ENCODE measurements at places on chromosomes 5 and 9.

DNA sequence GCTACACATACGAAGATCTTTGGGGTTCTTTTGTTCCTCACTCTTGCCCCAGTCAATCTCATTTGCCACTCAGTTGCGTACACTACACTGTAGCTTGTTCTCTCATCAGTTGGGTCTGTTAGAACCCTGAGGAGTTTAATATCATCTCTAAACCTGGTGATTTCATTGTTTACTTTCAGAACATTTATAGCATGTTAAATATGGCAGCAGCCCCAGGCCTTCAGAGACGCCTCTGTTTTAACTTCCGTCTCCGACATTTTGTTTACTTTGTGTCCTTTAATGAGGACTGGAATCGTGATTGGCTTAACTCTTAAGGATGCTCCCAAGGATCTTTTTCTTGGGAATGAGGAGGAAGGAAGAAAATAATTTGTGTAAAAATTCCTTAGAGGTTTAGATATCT, 510.1 kb downstream of the NR2F1-AS1 start:
- DNase-seq = no peak

- DNase-seq = no peak
Measured at GRCh38 chr5:82905986-82906385, 171.2 kb downstream of the TMEM167A start.

GRCh38 chr5:141926434-141926833, 2.8 kb downstream of the DELE1 start:
- no peak for DNase-seq

DNA sequence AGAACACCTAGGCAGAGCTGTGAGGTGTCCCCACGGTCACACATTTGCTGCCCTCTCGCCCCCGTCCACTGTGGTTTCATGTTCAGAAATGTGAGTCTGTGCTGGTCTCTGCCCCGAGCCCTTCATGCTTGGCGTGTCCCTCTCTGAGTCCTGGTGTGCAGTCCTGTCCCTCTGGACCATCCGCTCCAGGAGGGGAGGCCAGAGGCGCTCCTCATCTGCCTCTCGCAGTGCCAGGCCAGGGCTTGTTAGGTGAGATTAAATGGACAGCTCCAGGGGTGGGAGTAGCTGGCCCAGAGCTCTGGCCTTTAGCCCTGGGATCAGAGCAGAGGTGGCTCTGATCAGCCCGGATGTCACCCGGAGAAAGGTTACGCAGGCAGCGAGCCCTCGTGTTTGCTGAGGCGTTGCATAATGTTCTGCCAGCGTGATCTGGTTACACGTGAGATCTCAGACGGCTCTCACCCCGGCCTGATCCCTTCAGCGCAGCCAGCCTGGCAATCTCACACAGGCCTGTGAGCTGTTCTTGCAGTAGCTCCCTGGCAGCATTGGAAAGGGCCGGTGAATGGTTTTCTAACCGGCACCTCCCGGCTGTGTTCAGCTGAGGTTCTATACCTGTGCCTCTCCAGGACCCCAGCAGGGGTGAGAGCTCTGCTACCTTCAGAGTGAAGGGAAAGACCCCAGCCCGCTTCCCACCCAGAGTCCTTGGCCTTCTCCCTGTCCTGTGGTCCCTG, 24.5 kb downstream of the PTGES2 start:
- DNase-seq = no peak

- DNase-seq = no peak
Measured at GRCh38 chr5:157497875-157498611, 38.0 kb downstream of the NIPAL4 start.

- DNase-seq = no peak
Measured at GRCh38 chr9:86005253-86005775, 64.4 kb downstream of the NAA35 start.

DNA sequence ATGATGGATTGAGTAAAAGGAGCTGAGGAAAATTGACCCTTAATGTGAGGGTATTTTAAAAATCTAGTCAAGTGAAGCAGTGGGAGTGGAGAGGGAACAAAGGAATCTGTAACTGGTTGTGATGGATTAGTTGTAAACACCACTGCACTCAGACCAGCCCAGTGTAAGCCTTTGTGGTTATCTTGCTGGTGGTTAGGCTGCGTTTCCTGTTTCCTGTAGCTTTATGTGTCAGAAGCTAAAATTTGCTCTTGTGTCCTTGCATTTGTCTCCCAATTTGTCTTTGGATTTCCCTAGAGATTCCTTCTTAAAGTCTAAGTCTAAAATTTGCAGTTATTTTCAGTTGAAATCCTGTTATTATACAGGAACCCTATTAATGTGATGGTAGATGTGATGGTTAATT, 6.3 kb downstream of the IFNA21 start:
- no peak for DNase-seq

DNA sequence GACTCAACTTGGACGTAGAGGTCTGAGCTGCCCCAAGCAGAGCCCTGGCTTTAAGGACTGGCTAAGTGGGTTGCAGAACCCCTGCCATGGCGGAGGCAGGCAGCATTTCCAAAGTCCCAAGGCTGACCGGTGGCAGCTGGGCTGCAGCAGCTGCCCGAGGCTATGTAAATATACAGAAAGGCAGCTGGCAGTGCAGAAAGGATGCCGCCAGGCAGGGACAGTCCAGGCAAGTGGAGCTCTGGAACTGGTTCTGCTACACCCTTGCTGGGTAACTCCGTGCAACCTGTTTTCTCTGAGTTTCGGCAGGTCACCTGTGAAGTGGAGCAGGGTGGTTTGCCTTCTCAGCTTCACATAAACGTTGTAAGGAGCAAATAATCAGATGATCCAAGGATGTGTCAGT, 46.0 kb downstream of the SHB start:
- DNase-seq = no peak

GRCh38 chr9:3498691-3499090, 27.1 kb downstream of the RFX3 start:
- no peak for DNase-seq

DNA sequence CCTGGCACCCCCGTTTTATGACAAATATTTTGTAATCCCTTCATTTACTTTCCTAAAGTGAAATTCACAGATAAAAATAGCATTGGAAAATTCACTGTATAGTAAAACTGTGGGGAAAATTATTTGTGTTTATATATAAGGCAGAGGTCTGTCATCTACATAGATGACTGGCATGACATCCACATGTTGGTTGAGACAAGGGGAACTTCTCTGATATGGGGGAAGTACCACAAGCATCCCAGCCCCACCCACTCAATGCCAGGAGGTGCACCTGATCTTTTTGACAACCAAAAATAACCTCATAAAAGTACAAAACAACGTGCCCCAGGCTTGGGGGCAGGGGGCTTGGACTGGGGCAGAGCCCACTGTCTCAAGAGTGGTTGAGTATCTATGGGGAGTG, 6.3 kb upstream of the TDRD7 start:
- DNase-seq = no peak

- no peak for DNase-seq
Measured at GRCh38 chr5:172166030-172166826, 21.8 kb downstream of the STK10 start.

DNA sequence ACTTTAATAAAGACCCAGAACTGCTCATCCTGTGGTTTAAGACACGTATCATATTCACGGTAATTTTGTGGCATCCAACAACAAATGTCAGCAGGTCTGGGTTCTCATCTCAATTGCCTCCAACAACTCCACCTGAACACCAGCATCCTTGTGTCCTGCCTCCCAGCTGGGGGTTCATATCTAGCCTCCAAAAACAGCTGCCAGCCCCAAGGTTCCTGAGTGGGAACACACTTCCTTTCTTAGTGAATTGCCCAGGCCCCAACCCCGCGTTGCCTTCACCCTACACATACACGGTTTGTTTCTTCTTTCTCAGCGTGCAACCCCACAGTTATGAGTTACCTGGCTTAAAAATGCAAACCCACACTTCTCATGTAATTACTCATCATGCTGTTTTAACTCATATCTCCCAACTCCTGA, 77.9 kb downstream of the SEMA4D start:
- peak; percentile 48 for DNase-seq

DNA sequence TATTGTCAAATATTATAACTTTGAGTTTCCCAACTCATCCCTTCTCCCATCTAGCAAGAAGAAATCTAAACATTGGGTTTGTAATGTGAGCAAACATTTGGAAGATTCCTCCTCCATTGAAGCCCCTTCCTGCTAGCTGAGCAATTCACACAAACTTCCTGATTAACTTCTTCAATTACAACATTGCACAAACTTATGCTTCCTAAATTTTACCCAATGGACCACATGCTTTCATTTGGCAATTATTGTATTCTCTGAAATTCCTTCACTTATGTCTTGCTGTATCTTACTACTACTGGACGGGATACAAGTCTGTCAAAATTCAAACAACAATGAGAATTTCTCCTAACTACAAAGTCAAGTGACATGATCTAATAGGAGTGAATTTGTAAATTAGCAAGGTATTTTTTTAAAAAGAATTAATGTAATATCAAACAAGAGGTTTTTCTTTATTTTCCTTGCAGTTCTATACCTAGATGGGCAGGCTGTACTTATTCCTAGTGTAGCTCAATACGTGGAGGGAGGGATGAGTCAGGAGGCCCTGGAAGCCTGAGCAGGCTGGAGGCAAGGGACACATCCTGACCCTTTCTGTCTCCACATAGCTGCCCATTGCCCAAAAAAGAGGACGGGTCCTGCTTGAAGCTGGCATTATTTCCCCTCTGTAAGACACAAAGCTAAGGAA, 11.8 kb upstream of the IFNW1 start:
- no peak for DNase-seq

DNA sequence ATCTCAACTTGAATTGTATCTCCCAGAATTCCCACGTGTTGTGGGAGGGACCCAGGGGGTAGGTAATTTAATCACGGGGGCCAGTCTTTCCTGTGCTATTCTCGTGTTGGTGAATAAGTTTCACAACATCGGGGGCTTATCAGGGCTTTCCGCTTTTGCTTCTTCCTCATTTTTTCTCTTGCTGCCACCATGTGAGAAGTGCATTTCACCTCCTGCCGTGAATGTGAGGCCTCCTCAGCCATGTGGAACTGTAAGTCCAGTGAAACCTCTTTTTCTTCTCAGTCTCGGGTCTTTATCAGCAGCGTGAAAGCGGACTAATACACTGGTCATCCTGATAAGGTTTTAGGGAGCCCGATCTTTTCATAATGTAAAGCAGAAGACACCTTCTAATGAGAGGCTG, 687.0 kb upstream of the FTMT start:
- DNase-seq = no peak

- no peak for DNase-seq
Measured at GRCh38 chr5:18027241-18027867, 393.1 kb downstream of the TAF11L14 start.

- DNase-seq = no peak
Measured at GRCh38 chr9:13141629-13142028, 137.9 kb downstream of the MPDZ start.

DNA sequence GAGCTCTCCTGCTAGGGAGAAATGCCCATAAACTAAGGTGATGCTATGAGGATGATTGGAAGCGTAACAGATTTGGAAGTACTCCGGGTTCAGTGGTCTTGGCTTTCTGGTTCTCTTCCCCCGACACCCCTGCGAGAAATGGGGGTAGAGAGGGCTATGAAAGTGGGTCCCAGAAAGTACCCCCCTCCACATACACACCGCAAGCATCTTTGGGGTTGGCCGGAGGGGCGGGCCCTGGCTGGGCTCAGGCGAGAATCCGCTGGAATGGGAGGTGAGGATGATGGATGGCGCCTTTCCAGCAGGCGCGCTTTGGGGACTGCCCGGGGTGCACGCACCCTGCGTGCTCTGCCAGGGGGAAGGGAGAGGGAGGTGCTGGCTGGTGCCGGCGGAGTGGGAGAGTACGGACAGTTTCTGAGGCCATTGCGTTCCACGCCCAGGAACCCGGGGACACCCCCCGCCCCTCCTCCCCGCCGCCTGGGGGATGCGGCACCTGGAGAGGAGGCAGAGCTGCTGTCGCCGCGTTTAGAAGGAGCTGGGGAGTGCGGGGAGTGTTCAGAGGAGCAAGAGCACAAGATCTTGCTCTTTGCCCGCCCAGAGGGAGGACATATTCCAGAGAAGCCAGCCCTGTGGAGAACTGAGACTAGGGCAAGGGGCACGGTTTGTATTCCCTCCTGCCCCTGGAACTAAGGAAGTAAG, 1.9 kb downstream of the PCSK5 start:
- DNase-seq = no peak

DNA sequence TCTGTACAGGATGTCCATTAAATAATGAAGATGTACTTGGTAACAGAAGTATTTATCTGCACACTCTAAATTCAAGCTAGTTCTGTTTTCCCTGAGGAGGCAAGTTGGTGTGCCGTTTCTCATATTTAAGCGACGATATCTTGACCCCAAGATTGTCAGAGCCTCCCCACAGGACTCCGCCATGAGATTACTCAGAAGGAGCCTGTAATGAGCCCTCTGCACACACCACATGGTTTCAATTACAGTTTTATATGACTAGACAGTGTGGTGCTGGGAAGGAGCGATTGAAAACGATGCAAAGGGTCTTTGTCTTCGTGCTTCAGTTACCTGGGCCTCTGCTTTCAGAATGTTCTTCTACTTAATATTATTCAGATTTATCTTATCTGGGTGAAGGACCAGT, 840.4 kb upstream of the WWC1 start:
- no peak for DNase-seq

- no peak for DNase-seq
Measured at GRCh38 chr9:132162764-132163456, 1.1 kb downstream of the NTNG2 start.

GRCh38 chr5:65914641-65915196, 11.7 kb upstream of the ERBIN start:
- DNase-seq = no peak

- no peak for DNase-seq
Measured at GRCh38 chr9:129458663-129459546, 162.0 kb downstream of the C9orf50 start.

DNA sequence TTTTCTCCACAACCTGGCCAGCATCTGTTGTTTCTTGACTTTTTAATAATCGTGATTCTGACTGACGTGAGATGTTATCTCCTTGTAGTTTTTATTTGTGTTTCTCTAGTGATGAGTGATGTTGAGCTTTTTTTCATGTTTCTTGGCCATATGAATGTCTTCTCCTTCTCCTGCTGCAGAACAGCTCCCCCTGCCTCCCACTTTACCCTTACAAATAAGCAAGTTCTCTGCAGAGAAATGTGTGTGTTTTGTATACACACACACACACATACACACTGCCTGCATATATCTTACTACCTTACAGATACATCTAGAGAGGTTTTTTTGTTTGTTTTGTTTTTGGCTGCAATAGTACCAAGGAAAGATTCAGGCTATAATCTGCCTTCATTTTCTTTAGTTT, 88.7 kb upstream of the PHF24 start:
- DNase-seq = no peak

- DNase-seq = no peak
Measured at GRCh38 chr9:36762958-36763357, 190.3 kb downstream of the MELK start.

GRCh38 chr9:87020169-87020950, 73.1 kb upstream of the GAS1 start:
- DNase-seq = no peak

GRCh38 chr9:112809351-112809848, 58.8 kb downstream of the SNX30 start:
- DNase-seq = no peak

DNA sequence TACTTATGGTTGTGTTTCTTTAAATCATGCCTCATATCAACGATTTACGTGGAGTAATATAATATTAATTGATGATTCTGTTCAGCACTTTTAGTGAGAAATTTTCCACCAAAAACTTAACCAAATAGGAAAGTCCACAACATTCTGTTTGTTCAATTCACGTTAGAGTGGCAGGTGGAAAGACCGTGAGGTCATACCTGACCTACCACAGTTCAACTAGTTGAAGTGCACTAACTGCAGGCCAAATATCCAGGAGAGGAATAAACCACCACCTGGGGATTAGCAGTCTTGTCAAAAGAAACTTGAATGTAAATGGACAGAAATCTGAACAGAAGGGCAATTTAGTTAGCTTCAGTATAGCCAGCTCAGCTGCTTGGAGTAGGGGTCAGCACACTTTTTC, 577.7 kb downstream of the KIF4B start:
- DNase-seq = no peak

All from stimulated activated CD4-positive, alpha-beta T cell treated with anti-CD3 and anti-CD28 coated beads, Interleukin-15, amount 100 ng/mL, for 48 hours (primary cell).